GM18507 (cell line): ENCODE measurements at places on chromosomes 13 and 19.

GRCh38 chr13:94435604-94436226 is 43.8 kb downstream of the DCT start:
- no peak for DNase-seq

DNA sequence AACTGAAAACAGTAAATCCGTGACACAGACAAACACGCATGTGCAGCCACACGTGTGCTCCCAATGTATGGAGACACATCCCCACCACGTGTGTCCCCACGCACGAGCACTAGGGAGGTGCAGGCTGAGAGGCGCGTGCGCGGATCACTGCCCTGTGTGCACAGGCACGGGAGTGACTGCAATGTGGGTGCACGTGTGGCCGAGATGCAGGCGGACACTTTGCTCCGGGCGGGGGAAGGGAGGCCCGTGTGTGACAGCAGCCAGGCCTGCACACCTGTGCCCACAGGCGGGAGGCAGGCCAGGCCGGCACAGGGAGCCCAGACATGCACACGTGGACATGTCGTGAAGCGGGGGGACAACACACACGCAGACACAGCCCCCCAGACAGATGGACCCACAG is 77.0 kb downstream of the PTPRS start:
- no peak for DNase-seq

GRCh38 chr13:50646070-50646469 is 197.4 kb downstream of the DLEU7 start:
- DNase-seq, result no peak

- peak; percentile 25 for DNase-seq
These were observed 62.3 kb downstream of the KCNC3 start for GRCh38 chr19:50266896-50267295.

GRCh38 chr19:41915021-41915775 is 13.1 kb downstream of the ERFL start:
- no peak for DNase-seq

DNA sequence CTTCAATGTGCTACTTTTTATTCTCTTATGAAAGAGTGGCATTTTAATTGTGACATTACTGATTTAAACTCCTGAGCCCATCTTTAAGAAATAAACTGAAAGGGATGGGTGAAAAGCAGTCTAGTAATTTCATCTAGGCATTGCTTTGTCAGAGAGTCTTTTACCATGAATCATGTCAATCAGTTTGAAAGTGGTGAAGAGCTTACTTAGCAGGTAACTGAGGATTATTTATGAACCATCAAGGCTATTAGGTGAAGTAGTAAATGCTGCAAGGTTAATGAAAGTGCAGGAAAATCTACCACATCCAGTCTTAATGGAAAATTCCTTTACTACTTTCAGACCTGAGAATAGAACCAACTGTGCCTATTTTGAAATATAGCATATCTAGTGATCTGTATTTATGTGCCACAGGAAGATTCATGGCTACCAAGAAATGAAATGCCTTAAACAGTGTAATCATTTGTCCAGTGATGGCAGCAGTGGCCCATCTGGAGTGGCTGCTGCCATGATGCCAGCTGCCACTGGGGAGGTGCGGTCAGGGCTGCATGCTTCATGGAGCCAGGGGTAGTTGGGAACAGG is 368.9 kb downstream of the SLITRK6 start:
- no peak for DNase-seq

DNA sequence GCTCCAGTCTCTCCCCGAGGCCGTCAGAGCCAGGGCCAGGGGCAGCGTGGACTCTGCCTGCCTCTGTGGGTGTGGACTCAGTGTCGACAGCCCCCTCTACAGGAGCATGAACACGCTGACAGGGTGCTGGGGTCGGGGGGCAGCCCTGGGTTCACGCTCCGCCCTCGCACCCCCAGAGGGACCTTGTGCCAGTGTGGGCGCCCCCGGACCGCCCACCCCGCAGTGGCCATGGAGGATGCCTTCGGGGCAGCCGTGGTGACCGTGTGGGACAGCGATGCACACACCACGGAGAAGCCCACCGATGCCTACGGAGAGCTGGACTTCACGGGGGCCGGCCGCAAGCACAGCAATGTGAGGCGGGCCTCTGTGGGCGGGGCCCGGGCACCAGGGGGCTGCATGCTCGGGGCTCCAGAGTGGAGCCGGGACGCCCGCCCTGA is 8.3 kb downstream of the TRPM4 start:
- DNase-seq, result no peak

- no peak for DNase-seq
These were observed 805.6 kb upstream of the ARGLU1 start for GRCh38 chr13:107373551-107373950.

DNA sequence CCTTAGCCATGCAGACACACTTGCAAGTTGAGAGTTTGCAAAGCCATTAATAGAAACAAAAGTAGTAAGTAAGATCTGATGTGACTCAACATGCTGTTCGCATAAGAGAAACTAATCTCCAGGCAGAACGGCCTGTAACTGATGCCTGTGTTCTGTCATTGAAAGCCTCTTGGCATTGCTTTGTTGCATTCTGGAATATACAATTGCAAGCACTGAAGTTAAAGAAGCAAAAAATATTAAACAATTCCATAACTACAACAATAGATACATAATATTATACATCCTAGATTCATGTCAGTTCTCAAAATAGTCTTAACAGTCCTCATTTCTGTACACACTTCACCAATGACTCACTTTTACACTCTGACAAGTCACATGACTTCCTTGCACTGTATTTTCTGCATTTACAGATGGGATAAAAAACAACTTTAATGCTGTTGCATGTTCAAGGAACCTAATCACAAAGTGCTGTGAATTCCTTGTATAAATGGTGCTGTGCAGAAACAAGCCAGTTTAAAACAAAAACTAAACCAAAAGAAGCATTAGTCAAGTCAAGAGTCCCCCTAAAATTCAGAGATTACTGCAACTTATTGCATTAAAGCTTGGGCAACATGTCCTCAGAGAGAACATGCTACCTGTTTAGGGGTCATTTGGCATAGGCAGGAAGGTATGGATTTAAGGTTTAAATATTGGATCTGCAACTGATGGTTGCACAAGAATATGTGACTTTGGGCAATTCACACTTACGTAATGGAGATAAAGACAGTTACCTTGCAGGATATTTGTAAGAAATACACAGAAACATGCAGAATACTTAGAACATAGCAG is 79.5 kb upstream of the SERP2 start:
- DNase-seq, result no peak

GRCh38 chr13:45799451-45799850 is 52.1 kb downstream of the SIAH3 start:
- no peak for DNase-seq

GRCh38 chr13:23811366-23812062 is 77.7 kb downstream of the MIPEP start:
- no peak for DNase-seq

DNA sequence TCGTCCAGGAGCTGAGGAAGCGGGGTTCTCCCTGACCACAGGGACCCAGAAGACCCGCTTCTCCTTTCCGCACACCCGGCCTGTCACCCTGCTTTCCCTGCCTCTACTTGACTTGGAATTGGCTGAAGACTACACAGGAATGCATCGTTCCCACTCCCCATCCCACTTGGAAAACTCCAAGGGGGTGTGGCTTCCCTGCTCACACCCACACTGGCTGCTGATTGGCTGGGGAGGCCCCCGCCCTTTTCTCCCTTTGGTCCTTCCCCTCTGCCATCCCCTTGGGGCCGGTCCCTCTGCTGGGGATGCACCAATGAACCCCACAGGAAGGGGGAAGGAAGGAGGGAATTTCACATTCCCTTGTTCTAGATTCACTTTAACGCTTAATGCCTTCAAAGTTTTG is 18.9 kb downstream of the VASP start:
- no peak for DNase-seq

DNA sequence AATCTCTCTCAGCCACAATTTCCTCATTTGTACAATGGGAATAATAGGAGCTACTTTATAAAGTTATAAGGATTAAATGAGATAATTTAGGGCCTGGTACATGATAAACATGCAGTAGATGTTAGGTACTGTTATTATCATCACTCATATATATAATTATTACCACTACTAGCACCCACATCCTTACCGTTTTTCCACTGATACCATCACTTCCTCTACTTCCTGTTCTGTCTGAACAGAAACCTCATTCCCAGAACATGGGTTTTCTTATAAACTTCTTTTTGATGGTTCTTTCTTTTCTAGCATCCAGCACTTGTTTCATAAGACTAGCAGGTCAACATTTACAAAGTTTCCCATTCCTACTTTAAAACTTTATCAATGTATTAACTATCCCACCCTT is 6.3 kb downstream of the CDADC1 start:
- no peak for DNase-seq

DNA sequence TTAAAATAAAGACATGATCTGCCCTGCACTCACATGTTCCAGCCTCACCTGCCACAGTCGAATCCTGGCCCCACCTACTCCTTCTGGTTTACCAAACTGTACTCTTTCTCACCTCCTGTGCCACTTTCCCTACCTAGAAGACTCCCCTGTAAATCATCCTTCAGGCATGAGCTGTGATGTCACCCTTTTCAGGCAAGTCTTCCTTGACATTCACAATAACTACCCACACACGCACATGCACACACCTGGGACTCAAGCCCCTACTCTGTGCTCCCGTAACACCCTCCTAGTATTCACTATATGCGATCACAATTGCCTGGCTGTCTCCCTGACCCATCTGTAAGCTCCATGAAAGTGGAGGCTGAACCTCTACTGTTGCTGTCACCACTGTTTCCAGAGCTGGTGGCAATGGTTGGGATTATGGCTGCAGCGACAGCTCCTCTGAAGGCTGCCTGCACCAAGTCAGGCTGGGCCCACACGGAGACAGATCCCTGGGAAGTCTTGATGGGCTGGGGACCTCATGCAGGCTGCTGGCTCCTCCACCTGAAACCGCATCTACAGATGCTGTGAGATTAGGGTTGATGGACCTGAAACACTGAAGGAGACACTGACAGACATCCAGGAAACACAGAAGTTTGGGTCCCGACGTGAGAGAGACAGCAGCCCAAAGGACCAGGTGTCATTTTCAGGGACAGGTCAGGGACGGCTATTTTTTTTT is 611.1 kb downstream of the UQCRFS1 start:
- no peak for DNase-seq

DNA sequence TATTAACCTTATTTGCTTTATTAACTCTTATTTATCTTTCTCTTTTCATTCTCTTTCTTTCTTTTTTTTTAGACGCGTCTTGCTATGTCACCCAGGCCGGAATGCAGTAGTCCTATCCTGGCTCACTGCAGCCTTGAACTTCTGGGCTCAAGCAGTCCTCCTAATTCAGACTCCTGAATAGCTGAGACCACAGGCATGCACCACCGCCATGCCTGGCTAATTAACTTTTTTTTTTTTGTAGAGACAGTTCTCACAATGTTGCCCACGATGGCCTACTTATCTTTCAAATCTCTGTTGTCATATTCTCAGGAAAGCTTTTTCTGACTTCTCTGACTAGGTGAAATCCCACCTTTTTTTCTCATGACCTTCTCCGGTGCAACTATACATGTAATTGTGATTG is 7.8 kb upstream of the SPRY2 start:
- DNase-seq, result no peak

DNA sequence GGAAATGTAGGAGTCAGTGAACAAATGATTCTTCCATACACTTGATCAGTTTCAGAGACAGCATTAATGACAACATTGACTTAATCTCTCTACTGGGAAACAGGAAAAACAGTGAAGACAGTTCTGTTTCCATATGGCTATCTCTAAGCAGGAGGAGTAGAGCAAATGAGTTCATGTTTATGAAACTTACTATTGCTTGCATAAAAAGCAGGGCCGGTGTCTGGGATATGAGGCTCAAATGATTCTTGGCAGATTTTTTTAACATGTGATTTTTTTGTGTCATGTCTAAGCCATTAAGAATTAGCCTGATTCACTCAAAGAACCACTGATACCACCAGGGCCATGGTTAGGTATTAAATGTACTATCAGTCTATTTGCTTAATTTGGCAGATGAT is 141.9 kb downstream of the SLC7A1 start:
- no peak for DNase-seq

GRCh38 chr13:50459046-50459445 is 384.4 kb downstream of the DLEU7 start:
- no peak for DNase-seq

- no peak for DNase-seq
These were observed 3.3 kb upstream of the TEX29 start for GRCh38 chr13:111317042-111317550.

DNA sequence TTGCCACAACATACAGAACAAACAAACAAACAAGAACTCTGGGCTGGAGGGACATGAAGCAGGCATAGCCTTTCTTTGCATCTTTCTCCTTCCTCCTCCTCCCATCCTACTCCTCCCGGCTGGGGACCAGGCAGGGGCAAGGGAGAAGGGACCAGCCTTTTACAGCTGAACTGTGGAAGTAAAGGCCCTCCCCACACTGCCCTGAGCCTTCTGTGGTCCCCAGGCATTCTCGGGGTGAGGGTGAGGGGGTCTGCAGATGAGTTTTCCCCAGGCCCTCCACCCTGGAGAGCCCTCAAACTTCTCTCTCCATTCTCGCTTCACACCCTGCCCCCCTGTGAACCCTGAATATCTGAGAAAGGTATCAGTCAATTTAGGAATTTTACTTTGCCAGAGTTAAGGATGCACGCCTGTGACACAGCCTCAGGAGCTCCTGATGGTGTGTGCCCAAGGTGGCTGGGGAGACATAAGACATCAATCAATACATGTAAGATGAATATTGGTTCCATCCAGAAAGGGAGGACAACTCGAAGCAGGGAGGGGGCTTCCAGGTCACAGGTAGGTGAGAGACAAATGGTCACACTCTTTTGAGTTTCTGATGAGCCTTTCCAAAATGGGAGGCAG is 170.9 kb downstream of the COL4A1 start:
- DNase-seq, result no peak

- DNase-seq, result no peak
These were observed 931 bp downstream of the USP12 start for GRCh38 chr13:27170516-27171243.

- DNase-seq, result no peak
These were observed 2.7 kb upstream of the RASAL3 start for GRCh38 chr19:15466851-15467733.

GRCh38 chr13:114106526-114106925 is 25.9 kb downstream of the RASA3 start:
- DNase-seq, result no peak

- DNase-seq, result no peak
These were observed 2.9 kb downstream of the KLK15 start for GRCh38 chr19:50830266-50831025.

- no peak for DNase-seq
These were observed 79.1 kb downstream of the ABCC4 start for GRCh38 chr13:95221971-95222732.

GRCh38 chr13:45681113-45681512 is 21.0 kb upstream of the CBY2 start:
- no peak for DNase-seq

GRCh38 chr19:40322271-40322610 is 26.0 kb downstream of the C19orf47 start:
- no peak for DNase-seq
